ENCODE measurements at places on chromosomes 4 and X.

GRCh38 chr4:130077275-130077674, 981.3 kb downstream of the C4orf33 start:
- no peak overlapping the region for H3K4me3 ChIP-seq
- H3K36me3 ChIP-seq, result no peaks in the 10 kb centered on the region
- no peaks in the 10 kb centered on the region for H3K4me1 ChIP-seq
- no peaks in the 10 kb centered on the region for H3K27me3 ChIP-seq
- no peak for DNase-seq

- H3K27ac ChIP-seq, result no peak overlapping the region
- DNase-seq, result no peak
- H3K4me1 ChIP-seq, result no peaks in the 10 kb centered on the region
- no peaks in the 10 kb centered on the region for H3K36me3 ChIP-seq
Observed at GRCh38 chr4:151226004-151226932, 50.7 kb upstream of the PRSS48 start.

- no peaks in the 10 kb centered on the region for H3K36me3 ChIP-seq
- no peaks in the 10 kb centered on the region for H3K27me3 ChIP-seq
- no peak within 1 kb of the TSS for H3K27ac ChIP-seq
- H3K4me1 ChIP-seq, result peaks cover 46% of the 10 kb centered on the region
- DNase-seq, result peak; percentile 77
- H3K4me3 ChIP-seq, result peak within 1 kb of the TSS; percentile 59
Observed at GRCh38 chrX:111270339-111270738, at the start of gene CAPN6. Gene CAPN6, minus strand, starts transcription at chrX:111270483. Its CDS starts 6,547 bp downstream, at chrX:111263936.

DNA sequence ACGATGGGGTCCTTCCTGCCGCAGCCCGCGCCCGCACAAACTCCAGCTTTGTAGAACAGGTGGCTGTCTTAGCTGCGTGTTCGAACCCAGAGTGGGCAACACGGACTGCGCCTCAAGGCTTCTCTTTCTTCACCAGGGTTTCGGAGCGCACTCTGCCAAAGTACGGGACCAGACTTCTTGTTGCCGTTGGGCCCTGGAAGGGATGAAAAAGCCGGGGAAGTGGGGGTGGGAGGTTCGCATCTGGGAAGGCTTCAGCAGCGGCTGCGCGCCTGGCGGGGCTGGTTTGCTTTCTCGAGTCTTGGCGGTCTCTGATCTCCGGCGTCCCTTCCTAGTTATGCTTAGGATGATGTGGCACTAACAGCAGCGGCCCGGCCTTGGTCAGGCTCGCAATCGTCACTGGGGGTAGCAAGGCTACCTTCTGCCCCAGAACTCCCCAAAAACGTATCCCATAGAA, 673 bp downstream of the PARM1 start:
- H3K4me3 ChIP-seq, result peak overlapping the region; percentile 68
- H3K4me1 ChIP-seq, result peaks cover 10% of the 10 kb centered on the region
- peaks cover 57% of the 10 kb centered on the region for H3K27me3 ChIP-seq
- no peaks in the 10 kb centered on the region for H3K36me3 ChIP-seq

DNA sequence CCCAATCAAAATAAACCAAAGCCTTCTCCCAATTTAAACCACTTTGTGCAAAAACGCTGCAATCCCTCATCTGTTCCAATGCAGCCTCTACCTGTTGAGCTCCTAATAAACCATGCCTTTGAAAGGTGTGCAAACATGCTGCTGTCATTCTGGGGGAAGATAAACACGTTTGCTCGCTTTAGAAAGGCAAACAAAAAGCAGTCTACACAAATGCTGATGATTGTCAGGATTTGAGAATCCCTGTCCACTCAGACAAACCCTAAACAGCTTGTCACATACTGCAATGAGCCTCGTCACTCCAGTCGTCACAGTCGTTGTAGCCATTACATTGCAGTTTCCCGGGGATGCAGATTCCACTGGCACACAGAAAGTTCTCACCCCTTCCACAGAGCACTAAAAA, 145.2 kb downstream of the CORIN start:
- H3K4me3 ChIP-seq, result no peak overlapping the region
- no peaks in the 10 kb centered on the region for H3K4me1 ChIP-seq
- H3K36me3 ChIP-seq, result no peaks in the 10 kb centered on the region
- H3K27ac ChIP-seq, result no peak overlapping the region
- H3K27me3 ChIP-seq, result no peaks in the 10 kb centered on the region

DNA sequence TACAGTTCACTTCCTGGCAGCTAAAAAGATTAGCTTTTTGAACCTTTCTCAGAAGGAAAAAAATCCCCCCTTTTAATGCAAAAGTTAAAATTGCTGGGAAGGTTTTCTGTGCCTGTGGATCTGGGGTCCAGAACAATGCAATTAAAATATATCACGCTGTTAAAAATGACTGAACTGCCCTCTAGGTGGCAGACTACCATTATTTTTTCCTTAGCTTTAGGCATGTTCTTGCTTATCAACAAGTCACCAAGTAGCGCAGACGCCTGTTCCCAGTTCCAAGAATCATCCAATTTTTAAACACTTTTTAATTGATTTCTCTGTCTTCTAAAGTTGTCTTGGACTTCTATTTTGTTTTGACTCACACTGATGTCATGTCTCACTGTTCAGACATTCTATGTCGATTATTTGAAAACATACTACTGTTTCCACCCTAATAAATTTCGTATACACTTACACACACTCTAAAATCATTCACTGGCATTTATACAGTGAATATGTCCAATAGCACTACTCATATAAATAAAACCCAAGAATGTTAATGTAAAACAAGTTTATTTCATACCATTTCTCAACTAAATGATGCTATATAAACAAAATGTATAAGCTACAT, 661.6 kb downstream of the RAPGEF2 start:
- H3K36me3 ChIP-seq, result peaks cover 5% of the 10 kb centered on the region
- H3K27ac ChIP-seq, result no peak overlapping the region
- DNase-seq, result peak; percentile 67
- H3K4me1 ChIP-seq, result no peaks in the 10 kb centered on the region

DNA sequence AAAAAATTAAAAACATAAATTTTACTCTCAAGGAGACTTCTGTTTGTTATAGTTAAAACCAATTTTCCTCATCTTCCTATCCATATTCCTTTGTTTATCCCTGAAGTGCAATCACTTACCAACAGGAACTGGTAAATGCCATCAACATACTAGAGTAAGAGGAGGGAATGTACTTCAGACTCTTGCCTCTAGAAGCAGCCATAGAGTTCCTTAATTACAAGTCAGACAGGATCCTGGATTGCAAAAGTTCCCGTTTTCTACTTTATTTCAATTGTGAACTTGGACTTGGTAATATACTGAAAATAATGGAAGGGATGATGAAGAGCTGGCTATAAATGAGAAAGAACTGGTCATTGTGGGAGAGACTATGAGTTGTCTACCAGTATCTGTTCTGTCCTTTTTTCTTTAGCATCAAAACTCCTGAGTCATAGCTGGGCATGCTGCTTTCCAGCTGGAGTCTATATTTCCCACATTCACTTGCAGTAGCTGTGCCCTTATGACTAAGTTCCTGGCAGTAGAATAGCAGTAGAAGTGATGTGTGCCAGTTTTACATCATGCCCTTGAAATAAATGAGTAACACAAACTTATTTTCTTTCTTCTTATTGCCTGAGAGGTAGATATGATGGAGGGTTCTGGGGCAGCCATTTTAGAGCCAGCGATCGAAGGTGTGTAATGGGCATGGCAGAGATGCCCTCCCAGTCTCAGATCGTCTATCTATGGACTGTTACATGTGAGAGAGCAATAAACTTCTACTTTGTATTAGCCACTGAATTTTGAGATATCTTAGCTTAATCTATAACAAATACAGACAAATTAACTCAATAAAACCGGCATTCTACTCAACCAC, 26.8 kb upstream of the SPARCL1 start:
- no peaks in the 10 kb centered on the region for H3K27me3 ChIP-seq
- no peak overlapping the region for H3K27ac ChIP-seq
- no peak for DNase-seq
- no peaks in the 10 kb centered on the region for H3K36me3 ChIP-seq

- no peak overlapping the region for H3K4me3 ChIP-seq
- no peak for DNase-seq
- no peaks in the 10 kb centered on the region for H3K36me3 ChIP-seq
- peaks cover 3% of the 10 kb centered on the region for H3K4me1 ChIP-seq
- no peaks in the 10 kb centered on the region for H3K27me3 ChIP-seq
Observed at GRCh38 chr4:6771229-6771671, 11.3 kb upstream of the KIAA0232 start.

DNA sequence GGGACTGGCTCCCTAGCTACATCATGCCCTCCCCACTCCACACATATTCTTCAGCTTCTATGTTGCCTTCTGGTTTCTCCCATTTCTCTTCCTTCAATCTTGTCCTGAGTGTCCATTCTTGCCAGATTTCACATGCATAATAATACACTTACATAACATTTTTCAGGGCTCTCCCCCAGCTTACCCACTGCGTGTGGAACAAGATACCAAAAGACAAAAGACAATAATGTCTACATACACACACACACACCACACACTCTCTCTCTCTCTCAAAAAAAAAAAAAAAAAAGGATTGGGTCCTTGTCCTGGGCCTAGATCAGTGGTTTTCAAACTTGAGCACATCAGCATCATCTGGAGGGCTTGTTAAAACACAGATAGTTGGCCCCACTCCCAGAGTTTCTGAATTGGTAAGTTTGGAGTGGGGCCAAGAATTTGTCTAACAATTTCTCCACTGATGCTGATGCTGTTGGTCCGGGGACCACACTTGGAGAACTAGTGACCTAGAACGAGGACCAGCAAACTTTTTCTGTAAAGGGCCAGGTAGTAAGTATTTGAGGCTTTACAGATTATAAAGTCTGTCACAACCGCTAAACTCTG, 6.5 kb upstream of the SMARCA1 start:
- no peaks in the 10 kb centered on the region for H3K36me3 ChIP-seq
- no peaks in the 10 kb centered on the region for H3K4me1 ChIP-seq
- DNase-seq, result no peak
- no peaks in the 10 kb centered on the region for H3K27me3 ChIP-seq
- no peak overlapping the region for H3K4me3 ChIP-seq

GRCh38 chrX:130321550-130321949, 18.2 kb upstream of the SLC25A14 start:
- peaks cover 3% of the 10 kb centered on the region for H3K36me3 ChIP-seq
- DNase-seq, result no peak
- no peak overlapping the region for H3K4me3 ChIP-seq
- no peaks in the 10 kb centered on the region for H3K4me1 ChIP-seq
- peaks cover 4% of the 10 kb centered on the region for H3K27me3 ChIP-seq

GRCh38 chr4:38132843-38133662, 172.9 kb downstream of the PTTG2 start:
- no peak for DNase-seq
- H3K4me3 ChIP-seq, result no peak overlapping the region
- no peaks in the 10 kb centered on the region for H3K36me3 ChIP-seq
- H3K27ac ChIP-seq, result no peak overlapping the region
- H3K27me3 ChIP-seq, result no peaks in the 10 kb centered on the region

- H3K4me3 ChIP-seq, result no peak overlapping the region
- no peaks in the 10 kb centered on the region for H3K36me3 ChIP-seq
- H3K27ac ChIP-seq, result no peak overlapping the region
- H3K4me1 ChIP-seq, result peaks cover 11% of the 10 kb centered on the region
Observed at GRCh38 chr4:7649741-7650531, 215.2 kb upstream of the PSAPL1 start.

GRCh38 chr4:184400375-184400870, 73.9 kb downstream of the IRF2 start:
- peaks cover 17% of the 10 kb centered on the region for H3K27me3 ChIP-seq
- H3K36me3 ChIP-seq, result no peaks in the 10 kb centered on the region
- no peak overlapping the region for H3K27ac ChIP-seq
- peaks cover 27% of the 10 kb centered on the region for H3K4me1 ChIP-seq

DNA sequence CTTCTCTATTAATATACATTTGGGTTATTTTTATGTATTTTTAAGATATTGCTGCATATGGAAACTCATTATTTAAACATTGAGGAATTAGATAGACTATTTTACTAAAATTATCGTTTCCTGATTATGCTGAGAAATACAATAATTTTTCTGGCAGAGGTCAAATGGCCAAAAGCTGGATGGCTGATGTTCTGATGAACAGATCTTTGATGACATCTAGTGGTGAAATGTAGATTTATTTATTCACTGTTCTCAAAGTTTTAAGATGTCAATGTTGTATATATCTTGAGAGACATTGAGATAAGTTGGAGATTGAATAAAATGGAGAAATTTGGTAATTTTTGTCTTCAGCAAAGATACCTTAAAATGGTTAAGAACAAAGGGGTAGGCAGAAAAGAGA, 96.2 kb downstream of the UGT8 start:
- peak; percentile 45 for DNase-seq
- H3K4me3 ChIP-seq, result no peak overlapping the region
- no peak overlapping the region for H3K27ac ChIP-seq
- H3K4me1 ChIP-seq, result no peaks in the 10 kb centered on the region

DNA sequence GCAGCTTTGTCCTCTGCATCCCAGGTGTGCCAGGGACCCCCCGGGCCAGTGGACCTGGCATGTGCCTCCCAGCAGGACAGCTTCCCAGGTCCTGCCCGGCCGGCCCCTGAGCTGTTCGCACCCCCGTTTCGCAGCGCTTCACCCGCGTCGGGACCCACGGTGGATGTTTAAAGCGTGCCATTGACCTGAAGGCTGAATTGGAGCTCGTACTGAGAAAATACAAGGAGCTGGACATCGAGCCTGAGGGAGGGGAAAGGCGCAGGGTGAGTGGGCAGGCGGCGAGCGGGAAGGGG, 7.9 kb downstream of the UVSSA start:
- no peaks in the 10 kb centered on the region for H3K27me3 ChIP-seq
- no peak for DNase-seq
- no peak overlapping the region for H3K4me3 ChIP-seq

- H3K36me3 ChIP-seq, result no peaks in the 10 kb centered on the region
- no peaks in the 10 kb centered on the region for H3K4me1 ChIP-seq
- no peak for DNase-seq
Observed at GRCh38 chr4:110865611-110866259, 242.9 kb upstream of the PITX2 start.

- no peaks in the 10 kb centered on the region for H3K4me1 ChIP-seq
- no peak overlapping the region for H3K27ac ChIP-seq
- no peaks in the 10 kb centered on the region for H3K27me3 ChIP-seq
- H3K4me3 ChIP-seq, result no peak overlapping the region
Observed at GRCh38 chrX:45518552-45518951, 317.9 kb upstream of the DIPK2B start.

- H3K27ac ChIP-seq, result no peak overlapping the region
- H3K27me3 ChIP-seq, result no peaks in the 10 kb centered on the region
- H3K36me3 ChIP-seq, result no peaks in the 10 kb centered on the region
- H3K4me3 ChIP-seq, result no peak overlapping the region
- DNase-seq, result no peak
- no peaks in the 10 kb centered on the region for H3K4me1 ChIP-seq
Observed at GRCh38 chr4:88674565-88674964, 23.1 kb downstream of the NAP1L5 start.

DNA sequence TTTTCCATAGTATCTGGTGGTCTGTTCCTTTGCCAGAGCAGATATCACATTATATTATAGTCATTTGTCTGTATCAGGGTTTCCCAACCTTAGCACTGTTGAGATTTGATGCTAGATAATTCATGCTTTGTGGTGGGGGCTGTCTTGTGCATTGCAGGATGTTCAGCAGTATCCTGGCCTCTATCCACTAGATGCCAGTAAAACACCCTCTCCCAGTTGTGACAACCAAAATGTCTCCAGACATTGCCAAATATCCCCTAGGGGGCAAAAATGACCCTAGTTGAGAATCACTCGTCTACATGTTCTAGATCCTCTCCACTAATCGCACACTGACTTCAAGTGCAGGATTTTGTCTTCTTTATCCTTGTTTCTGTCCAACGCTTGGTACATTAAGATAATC, 160.8 kb downstream of the FANCB start:
- no peak overlapping the region for H3K4me3 ChIP-seq
- no peaks in the 10 kb centered on the region for H3K4me1 ChIP-seq
- H3K27me3 ChIP-seq, result no peaks in the 10 kb centered on the region
- H3K27ac ChIP-seq, result no peak overlapping the region
- peak; percentile 2 for DNase-seq

Measured in neural progenitor cell (in vitro differentiated cells).